Renal cortical epithelial cell (primary cell): ENCODE measurements at places on chromosomes 5 and 9. TPM values are rescaled to one million over a fixed set of nuclear protein-coding genes. Genes with fewer than 3 reads are reported as not detected.

TSSK1B gene
- 0.55 TPM in 1 of 2 replicates, not detected in the other for total RNA-seq

FBXL7 gene
- 1.7 TPM in 1 of 2 replicates, not detected in the other for total RNA-seq

CCL19 gene
- not detected in 2 replicates for total RNA-seq

DNA sequence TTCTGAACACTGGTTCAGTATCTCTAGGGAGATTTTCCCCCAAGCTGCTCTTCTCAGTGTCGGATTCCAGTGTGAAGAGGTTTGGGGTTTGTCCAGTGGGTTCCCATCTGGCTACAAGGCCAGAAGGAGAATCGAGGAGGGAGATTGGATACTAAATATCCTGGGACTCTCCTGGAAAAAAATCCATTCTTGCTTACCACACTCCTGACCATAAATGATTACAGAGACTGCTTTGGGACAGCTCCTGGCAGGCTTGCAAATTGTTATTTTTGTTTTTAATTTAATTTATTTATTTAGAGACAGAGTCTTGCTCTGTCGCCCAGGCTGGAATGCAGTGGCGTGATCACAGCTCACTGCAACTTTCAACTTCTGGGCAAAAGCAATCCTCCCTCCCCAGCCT lies 4.7 kb upstream of the SUSD1 start:
- no peak for DNase-seq

- DNase-seq = peak; percentile 78
Observed at GRCh38 chr9:83933790-83934189, 12.6 kb upstream of the KIF27 start.

GRCh38 chr9:124353811-124354274 lies 61.4 kb downstream of the PSMB7 start:
- DNase-seq = peak; percentile 78

- DNase-seq = peak; percentile 63
Observed at GRCh38 chr5:82312373-82312856, 34.3 kb upstream of the RPS23 start.

- no peak for DNase-seq
Observed at GRCh38 chr5:83991566-83992224, 271.0 kb upstream of the HAPLN1 start.

- no peak for DNase-seq
Observed at GRCh38 chr5:98368141-98368540, 405.3 kb upstream of the RGMB start.

DNA sequence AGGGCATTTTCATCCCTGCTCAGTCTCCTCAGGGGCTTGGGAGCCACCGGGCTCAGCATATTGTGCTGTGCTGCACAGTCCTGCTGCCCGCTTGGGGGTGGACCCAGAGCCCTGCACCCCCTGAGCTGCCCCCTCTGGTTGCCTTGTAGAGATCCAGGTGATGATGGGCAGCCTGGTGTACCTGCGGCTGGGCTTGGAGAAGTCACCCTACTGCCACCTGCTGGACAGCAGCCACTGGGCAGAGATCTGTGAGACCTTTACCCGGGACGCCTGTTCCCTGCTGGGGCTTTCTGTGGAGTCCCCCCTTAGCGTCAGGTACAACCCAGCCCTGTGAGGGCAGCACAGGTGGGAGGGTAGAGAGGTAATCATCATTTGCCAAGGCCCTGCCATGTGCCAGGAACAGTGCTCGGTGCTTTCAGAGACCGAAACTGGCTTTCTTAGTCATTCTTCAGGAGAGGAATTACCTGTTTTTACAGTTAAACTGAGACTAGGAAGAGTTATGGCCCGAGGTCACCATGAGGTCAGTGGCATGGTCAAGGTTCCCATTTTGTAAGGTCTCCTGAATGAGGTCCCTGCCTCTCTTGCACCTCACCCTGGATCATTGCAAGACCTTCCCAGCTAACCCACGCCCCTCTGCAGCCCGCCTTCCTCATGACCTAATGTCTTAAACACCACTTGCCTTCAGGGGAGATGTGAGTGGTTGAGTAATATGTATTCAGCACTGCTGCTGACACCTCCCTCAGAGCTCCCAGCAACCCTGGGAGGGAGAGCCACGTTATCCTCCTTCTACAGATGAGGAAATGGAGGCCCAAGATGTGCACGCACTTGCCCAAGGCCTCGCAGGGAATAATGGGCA lies 7.5 kb downstream of the NHP2 start:
- peak; percentile 49 for DNase-seq

- no peak for DNase-seq
Observed at GRCh38 chr9:116423149-116423548, 264.0 kb upstream of the TRIM32 start.

GRCh38 chr5:80631278-80632259 lies 22.9 kb upstream of the MSH3 start:
- DNase-seq = no peak
